ENCODE measurements at places on chromosomes 2 and 18.

- no peak for DNase-seq
Observed at GRCh38 chr2:40872580-40872979, 420.7 kb upstream of the SLC8A1 start.

- no peak for DNase-seq
Observed at GRCh38 chr2:138444411-138444810, 57.2 kb upstream of the SPOPL start.

DNA sequence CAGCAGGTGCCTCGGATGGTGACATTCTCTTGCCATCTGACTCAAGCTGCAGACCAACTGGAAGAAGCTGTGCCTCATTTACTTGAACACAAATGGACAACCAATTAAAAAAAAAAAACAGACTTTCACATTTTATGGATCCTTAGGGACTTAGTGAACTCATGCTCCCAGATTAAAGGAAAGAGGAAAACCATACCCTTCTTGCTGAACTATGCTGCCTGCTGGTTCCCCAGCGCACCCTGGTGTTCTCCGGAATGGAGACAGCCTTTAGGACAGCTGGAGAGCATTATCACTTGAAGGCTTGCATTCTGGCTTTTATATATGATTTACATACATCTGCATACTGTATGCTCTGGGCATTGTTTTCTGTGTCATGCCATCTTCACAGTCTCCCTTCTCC, 370.7 kb downstream of the SLC4A3 start:
- no peak for DNase-seq

DNA sequence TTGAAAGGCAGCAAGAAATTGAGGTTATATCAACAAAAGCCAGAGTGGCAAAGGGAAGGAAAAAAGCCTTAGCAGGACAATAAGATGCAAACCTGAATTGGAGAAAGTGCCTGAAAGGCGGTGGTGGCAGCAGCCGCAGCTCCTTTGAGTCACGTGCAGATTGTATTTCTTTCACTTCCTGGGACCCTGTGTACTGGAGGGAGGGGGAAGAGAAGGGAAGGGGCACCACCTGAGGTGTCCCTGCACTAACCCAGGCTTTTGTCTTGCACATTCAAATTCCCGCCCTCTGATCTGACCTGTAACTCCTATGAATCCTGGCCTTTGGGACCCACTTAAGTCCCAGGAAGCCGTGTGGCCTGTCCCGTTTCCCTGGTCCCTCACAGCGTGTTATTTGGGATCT, 326.1 kb upstream of the SKOR2 start:
- no peak for DNase-seq

- DNase-seq: no peak
Observed at GRCh38 chr18:32891797-32892196, 119.0 kb upstream of the KLHL14 start.

GRCh38 chr2:240921311-240921994, 15.3 kb downstream of the CROCC2 start:
- DNase-seq: no peak

DNA sequence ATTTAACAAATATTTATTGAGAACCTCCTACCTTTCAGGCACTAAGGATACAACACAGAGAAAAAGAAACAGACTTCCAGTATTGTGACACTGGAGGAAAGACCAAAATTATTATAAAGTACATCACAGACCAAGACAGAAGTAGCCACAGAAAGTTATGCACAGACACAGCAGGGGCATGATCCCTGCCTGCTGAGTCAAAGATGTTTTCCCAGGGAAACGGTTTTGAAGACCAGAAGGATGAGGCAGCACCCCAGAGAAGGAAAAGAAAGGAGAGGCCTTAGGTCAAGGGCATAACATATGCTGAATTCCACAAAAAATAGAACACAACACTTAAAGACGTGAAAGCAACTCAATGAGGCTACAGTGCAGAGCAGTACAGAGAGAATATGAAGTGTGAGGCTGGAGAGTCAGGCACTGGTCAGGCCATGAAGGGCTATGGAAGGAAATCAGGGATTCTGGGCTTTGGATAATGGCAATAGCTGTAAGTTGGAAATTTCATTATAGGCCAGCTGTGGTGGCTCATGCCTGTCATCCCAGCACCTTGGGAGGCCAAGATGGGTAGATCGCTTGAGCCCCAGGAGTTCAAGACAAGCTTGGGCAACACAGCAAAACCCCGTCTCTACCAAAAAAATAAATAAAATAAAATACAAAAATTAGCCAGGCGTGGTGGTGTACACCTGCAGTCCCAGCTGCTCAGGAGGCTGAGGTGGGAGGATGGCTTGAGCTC, 8.2 kb downstream of the ADAM17 start:
- DNase-seq: no peak

GRCh38 chr18:24840051-24840450, 379.6 kb downstream of the HRH4 start:
- no peak for DNase-seq

GRCh38 chr2:240791821-240792628, 28.0 kb downstream of the KIF1A start:
- no peak for DNase-seq

- no peak for DNase-seq
Observed at GRCh38 chr2:166112193-166112605, 15.6 kb downstream of the SCN1A start.

DNA sequence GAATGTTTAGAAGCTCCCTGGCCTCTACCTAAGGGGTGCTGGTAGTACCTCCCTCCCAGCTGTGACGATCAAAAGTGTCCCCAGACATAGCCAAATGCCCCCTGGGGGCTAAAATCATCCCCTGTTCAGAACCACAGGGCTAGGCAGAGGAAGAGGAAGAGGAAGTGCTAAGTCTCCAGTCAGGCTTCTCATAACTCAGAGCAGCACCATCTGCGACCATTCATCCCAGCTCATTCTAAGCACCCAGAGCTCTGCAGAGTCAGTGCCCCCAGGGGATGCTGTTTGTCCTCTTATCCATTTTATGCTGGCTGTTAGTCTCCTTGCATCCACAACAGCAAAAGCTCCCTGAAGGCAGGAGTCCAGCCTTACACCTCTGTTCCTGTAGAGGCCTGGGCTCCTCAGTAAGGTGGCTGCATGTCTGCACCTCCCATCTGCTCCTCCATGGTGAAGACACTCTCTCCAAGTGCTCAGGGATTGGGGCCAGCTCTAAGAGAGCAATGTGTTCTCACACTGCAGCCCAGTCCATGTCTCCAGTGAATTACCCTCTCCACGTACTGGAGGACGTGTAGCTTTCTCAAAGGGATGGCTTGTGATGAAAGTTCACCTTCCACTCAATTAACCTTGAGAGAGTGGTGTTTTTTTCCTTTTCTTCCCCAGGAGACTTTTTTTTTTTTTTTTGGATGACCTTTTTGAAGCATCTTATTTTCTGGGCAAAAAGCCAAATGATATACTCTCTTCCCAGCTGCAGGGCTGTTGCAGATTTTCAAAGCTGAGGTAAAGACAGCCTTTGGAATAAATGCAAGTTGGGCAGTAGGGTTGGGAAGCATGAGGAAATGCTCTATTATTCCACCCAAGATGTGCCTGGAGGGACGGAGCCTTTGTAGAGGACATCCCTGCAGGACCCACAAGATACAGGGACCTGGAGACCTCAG, 158.9 kb upstream of the SLC14A2 start:
- no peak for DNase-seq

- DNase-seq: no peak
Observed at GRCh38 chr2:72827966-72828646, 2.3 kb upstream of the EXOC6B start.

DNA sequence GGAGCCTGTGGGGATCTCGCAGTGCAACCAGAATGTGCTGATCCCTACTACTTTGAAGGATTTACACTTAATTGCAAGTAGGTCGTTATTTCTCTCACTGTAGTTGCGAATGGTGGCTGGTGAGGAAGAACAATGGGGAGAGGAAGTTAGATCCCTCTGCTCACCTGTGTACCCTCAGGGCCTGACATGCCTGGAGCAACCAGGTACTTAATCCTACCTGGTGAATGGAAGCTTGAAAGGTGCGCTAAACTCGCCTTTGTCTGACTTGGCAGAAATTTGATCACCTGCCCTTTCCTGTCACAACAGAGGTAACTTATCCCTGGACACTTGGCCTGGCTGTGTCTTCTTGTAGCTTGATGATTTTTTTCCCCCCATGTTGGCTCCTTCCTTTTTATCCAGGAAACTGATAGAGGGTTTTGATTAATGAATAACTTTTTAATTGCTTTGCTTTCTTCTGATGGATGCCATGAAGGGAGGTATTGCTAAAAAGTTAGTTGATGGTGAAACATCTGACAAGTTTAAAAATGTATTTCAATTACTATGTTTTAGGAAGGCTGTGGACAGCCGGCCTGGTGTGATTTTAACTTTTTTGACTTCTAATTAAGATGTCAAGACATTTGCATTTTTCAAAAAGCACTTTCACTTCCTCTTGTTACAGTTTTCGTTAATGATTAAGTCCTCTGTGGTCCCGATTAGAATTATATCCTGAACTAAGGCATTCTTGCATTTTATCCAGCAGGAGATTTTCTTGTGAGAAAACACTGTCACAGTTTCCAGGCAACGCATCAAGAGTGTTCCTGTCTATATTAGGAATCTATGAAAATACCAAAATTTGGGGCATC, 9.2 kb downstream of the SGPP2 start:
- peak; percentile 40 for DNase-seq

GRCh38 chr2:227410191-227410590, 22.4 kb upstream of the SCYGR1 start:
- no peak for DNase-seq

All from NCI-H2081 treated with DMSO at 0.1 percent for 48 hours (cell line).